B cell (primary cell): ENCODE measurements at places on chromosomes 5 and 9.

DNA sequence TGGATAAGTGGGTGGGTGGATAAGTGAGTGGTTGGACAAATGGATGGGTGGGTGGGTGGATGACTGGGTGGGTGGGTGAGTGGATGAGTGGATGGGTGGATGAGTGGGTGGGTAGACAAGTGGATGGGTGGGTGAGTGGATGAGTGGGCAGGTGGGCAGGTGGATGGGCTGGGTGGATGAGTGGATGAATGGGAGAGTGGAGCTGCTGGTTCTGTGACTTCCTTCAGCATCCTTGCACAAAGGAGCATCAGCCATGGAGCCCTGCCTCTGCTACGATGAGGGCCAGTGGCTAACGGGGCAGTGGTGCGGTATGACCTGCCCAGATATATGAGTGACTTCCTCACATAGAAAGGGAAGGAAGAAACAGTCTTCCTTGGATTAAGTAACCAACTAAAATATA, 398.7 kb upstream of the IRX4 start:
- DNase-seq, result no peak

DNA sequence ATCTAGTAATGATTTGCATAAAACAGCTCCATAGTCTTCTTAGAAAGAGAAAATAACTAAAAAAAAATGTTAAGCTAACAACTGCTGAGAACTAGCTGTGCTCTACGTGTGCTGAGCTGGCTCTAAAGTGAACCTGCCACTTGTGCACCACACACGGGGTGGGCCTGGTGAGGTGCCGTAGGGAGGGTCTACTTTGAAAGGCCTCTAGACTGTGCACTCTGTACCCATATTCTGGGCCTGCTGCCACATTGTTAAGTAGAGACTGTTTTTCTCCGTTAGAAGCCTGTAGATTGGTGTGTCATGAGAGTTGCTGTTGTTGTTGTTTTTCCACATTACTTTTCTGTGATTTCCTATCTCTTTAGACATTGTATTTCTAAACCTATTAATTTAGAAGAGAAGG, 93.9 kb downstream of the CD180 start:
- no peak for DNase-seq

- no peak for DNase-seq
Measured at GRCh38 chr9:34675869-34676268, 13.4 kb upstream of the CCL27 start.

- no peak for DNase-seq
Measured at GRCh38 chr5:135213027-135213386, 179.0 kb upstream of the PITX1 start.

GRCh38 chr9:120368799-120369198, 211.2 kb downstream of the CDK5RAP2 start:
- no peak for DNase-seq
